ENCODE measurements at places on chromosomes 6 and 20. TPM values are rescaled to one million over a fixed set of nuclear protein-coding genes. Genes with fewer than 3 reads are reported as not detected.

The RBPJL gene
- total RNA-seq = not detected

The TP53TG5 gene
- 0.24 TPM for total RNA-seq

- H3K36me3 ChIP-seq = no peaks in the 10 kb centered on the region
- H3K4me1 ChIP-seq = no peaks in the 10 kb centered on the region
- no peak for DNase-seq
- no peak overlapping the region for H3K27ac ChIP-seq
- no peaks in the 10 kb centered on the region for H3K27me3 ChIP-seq
These were observed 318.9 kb upstream of the PLCB4 start for GRCh38 chr20:8749986-8750385.

GRCh38 chr20:43187476-43188233 is 2.1 kb downstream of the PTPRT start:
- DNase-seq = peak; percentile 79
- H3K4me3 ChIP-seq = no peak overlapping the region
- peaks cover 43% of the 10 kb centered on the region for H3K27me3 ChIP-seq

GRCh38 chr20:57395111-57395966 is 4.1 kb downstream of the RBM38 start:
- H3K27ac ChIP-seq = peak overlapping the region; percentile 96
- H3K4me1 ChIP-seq = peaks cover 74% of the 10 kb centered on the region
- H3K36me3 ChIP-seq = peaks cover 76% of the 10 kb centered on the region
- DNase-seq = no peak
- H3K4me3 ChIP-seq = no peak overlapping the region

GRCh38 chr6:163965426-163966348 is 551.2 kb downstream of the QKI start:
- no peaks in the 10 kb centered on the region for H3K27me3 ChIP-seq
- H3K36me3 ChIP-seq = no peaks in the 10 kb centered on the region
- H3K4me3 ChIP-seq = no peak overlapping the region
- no peak for DNase-seq
- H3K4me1 ChIP-seq = no peaks in the 10 kb centered on the region
- no peak overlapping the region for H3K27ac ChIP-seq

DNA sequence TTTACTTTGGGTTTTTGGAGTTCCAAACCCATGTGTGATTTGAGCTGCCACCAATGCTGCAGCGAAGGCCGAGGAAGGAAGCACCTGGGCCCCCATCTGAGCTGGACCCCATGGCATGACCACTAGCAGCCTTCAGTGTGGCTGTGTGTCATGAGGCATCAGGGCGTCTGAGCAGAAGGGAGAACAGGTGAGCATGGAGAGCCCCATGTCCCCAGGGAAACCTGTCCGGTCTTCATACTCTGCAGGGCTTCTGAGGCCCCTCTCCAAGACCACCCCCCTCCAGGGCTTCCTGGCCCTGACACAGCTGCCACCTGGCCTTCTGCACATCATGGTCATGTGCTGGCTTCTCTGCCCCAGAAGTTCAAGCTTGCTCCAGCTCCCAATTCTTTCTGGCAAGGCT is 169.1 kb upstream of the CST7 start:
- DNase-seq = no peak
- no peak overlapping the region for H3K27ac ChIP-seq
- no peak overlapping the region for H3K4me3 ChIP-seq
- peaks cover 16% of the 10 kb centered on the region for H3K27me3 ChIP-seq
- H3K4me1 ChIP-seq = no peaks in the 10 kb centered on the region

The WFDC2 gene
- total RNA-seq = 0.92 TPM

The GDAP1L1 gene
- total RNA-seq = not detected

DNA sequence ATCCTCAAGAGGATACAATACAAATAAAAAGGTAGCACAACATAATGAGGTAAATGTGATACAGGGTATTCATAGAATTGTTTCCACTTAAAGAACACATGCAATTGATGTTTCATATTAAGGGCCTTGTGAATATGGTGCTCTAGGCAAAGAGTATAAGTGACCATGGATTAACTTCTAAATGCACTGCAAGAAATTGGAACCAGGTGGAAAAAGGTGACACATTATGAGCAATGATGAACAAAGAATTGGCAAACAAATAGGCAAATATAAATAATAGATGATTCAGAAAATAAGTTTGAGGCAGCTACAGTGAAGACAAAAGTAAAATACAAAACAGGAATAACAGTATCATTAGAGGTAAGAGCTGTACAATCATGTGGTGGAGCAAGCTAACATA is 192.0 kb downstream of the GRIK2 start:
- no peaks in the 10 kb centered on the region for H3K27me3 ChIP-seq
- no peak for DNase-seq

The ADGB gene
- not detected for total RNA-seq

DNA sequence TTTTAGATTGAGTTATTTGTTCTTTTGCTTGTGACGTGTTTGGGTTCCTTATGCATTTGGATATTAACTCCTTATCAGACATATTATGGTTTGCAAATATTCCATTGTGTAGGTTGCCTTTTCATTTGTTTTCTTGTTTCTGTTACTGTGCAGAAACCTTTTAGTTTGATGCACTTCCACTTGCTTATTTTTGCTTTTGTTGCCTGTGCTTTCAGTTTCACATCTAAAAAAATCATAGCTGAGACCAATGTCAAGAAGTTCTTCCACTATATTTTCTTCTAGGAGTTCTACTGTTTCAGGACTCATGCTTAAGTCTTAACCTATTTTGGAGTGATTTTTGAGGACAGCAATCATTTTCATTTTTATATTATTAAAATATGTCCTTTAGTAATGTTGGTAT is 113.5 kb downstream of the EPM2A start:
- no peaks in the 10 kb centered on the region for H3K4me1 ChIP-seq
- no peaks in the 10 kb centered on the region for H3K27me3 ChIP-seq
- DNase-seq = no peak
- peaks cover under 1% of the 10 kb centered on the region for H3K36me3 ChIP-seq

All from activated CD4-positive, alpha-beta memory T cell treated with anti-CD3 and anti-CD28 coated beads for 36 hours (primary cell).